IPS-NIHi11 (cell line): ENCODE measurements at places on chromosomes 12 and 14.

- DNase-seq = no peak
Measured at GRCh38 chr14:78152201-78153063, 17.7 kb upstream of the NRXN3 start.

DNA sequence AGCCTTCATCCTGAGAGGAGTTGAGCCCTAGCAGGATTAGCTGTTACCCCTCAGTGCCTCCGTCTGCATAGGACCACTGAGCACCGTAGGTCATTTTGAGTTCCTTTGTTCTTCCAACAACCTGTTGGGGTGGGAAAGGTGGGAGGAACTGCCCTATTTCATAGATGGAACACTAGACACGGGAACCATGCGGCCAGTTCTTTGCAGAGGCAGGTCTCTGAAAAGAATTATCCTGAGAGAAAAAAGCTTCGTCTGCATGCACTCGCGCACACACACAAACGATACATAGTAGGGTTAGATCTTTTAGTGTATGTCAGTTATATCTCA lies 28.5 kb downstream of the TRAFD1 start:
- no peak for DNase-seq

- peak; percentile 64 for DNase-seq
Measured at GRCh38 chr14:53979747-53980642, 23.4 kb upstream of the BMP4 start.

GRCh38 chr12:127070515-127071157 lies 1196.3 kb upstream of the TMEM132C start:
- DNase-seq = no peak

DNA sequence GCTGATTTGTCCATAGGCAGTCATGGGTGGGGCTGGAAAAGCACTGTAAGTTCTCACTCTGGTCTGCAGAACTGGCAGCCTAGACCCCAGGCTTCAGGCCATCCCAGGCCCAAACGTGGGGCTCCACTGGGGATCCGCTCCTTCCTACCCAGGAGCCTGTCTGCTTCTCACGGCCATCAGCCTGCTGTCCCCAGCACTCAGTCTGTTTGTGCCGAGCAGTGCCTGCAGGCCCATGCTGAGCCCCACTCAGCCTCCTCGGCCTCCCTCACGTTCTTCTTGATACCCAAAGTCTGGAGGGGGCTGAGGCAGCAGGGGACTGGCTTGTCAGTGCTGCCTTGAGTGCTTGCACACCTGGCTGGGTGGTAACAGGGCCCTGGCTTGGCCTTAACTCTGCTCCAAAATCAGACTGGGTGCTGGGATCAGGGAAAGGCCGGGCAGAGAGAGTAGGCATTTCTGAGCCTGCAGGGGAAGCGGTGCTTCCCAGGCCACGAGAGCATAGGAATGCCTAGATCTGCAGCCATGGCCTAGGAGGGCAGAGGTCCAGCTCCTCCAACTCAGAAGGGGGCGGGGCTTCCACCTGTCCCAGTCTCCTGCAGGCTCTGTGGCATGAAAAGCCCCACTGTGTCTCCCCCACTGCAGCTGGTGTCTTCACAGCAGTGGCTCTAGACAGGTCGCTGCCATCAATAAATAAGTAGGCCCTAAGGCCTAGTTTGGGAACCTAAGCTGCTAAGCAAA lies 772.4 kb upstream of the FBXO33 start:
- DNase-seq = peak; percentile 12

DNA sequence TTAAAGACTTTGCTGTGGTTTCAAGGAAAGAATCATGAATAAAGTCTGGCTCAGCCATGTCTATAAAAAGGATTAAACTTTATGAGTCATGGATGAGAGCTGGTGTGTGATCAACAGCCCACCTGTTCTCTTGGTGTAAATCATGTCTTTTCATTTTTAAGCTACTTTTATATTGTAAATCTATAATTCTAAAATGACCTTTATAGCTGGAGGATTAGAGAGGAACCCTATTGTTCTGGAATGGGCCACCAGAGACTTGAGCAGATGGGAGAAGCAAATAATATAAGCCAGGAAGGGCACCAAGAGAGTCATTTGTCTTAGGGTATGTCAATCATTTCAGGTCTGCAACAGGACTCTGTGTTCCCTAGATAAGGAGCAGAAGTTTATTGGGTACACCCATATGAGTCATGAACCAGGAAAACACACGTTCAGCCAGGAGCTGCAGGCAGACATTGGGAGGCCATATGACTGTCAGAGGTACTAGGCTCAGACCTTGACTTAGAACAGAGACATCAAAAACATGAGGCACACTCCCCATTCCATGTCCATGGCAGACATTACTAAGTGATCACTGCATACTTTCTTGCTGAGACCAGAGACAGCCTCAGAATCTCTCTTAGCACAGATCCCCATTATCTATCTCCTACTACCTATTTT lies 49.3 kb downstream of the NDUFA12 start:
- no peak for DNase-seq

- no peak for DNase-seq
Measured at GRCh38 chr14:92846162-92846897, 52.2 kb downstream of the GOLGA5 start.

DNA sequence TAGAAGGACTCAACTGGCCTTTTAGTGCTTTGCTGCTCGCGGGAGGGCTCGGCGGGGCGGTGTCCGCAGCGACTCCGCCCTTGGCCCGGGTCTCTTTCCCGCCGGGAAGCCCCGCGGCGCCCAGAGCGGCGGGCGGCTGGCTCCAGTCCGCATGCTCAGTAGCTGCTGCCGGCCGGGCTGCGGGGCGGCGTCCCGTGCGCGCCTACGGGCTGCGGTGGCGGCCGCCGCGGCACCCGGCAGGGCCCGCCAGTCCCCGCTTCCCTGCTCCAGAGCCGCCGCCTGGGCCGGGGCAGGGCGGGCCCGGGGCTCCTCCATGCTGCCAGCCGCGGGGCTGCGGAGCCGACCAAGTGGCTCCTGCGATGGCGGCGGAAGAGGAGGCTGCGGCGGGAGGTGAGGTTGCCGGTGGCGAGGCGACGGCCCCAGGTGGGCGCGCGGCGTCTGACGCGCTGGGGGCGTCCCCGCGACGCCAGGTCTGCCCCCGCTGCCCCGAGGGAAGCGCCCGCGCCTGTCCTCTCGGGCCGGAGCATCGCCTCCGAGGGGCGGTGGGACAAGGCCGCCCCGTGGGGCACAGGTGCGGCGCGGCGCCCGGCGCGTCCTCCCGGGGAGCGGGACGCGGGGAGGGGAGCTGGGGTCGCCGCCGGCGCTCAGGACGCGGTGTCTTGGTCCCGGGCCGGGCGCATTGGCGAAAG lies at the start of gene BMAL2:
Gene BMAL2, plus strand, starts transcription at position 123 of the 689 bp plus-strand sequence. Its CDS starts 237 bp downstream, at position 360.
- peak; percentile 91 for DNase-seq

DNA sequence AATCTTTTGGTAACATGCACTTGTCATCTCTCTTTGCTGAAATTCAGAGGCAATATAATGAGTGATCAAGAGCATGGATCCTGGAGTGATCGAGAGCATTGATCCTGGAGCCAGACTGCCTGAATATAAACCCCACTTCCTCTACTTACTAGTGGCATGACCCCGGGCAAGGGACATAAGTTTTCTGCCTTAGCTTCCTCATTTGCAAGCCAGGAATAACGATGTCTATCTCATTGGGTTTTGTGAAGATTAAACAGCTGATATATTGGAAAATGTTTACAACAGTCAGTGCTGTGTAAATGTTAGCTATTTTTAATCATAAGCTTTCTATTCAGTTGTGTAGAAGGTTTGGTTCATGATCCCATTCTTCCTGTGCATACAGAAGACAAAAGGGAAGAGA lies 2.4 kb upstream of the CSRNP2 start:
- no peak for DNase-seq

DNA sequence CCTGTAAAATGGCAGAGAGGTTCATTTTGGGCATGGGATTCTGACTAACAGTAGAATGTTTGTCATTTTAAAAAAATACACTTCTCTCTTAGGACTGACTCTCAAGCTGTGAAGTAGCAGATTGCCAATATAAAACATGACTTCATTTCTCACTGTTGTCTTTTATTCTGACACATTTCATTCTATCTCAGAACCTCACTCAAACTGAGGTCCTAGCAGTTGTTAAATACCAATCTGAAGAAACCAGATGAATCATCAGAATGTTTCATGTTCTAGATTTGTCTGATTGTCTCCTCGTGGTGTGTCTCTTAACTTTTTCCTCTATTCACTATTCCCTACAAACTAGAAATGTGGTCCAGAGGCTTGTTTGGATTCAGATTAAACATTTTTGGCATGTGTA lies 276.5 kb upstream of the NPAS3 start:
- DNase-seq = no peak

GRCh38 chr12:25708661-25709060 lies 155.6 kb upstream of the LMNTD1 start:
- no peak for DNase-seq

DNA sequence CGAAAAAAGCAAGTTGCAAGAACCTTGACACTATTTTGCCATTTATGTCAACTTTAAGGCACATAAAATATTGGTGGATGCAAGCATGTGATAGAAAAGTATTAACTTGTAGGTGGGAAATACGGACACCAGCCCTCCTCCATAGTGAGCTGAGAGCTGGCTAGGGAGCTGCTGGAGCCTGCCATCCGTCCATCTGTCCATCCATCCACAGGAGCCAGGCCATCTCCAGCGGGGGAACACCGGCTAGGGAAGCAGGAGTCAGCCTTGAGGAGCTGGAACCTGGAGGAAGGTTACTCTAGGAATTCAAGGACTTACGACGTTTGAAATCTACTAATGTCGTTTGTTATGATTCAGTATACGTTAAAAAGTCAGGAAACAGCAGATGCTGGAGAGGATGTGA lies 120.7 kb upstream of the C14orf180 start:
- DNase-seq = no peak

- DNase-seq = no peak
Measured at GRCh38 chr12:56521209-56521589, 421 bp upstream of the RBMS2 start.

- no peak for DNase-seq
Measured at GRCh38 chr12:124828264-124829007, 35.2 kb downstream of the SCARB1 start.

DNA sequence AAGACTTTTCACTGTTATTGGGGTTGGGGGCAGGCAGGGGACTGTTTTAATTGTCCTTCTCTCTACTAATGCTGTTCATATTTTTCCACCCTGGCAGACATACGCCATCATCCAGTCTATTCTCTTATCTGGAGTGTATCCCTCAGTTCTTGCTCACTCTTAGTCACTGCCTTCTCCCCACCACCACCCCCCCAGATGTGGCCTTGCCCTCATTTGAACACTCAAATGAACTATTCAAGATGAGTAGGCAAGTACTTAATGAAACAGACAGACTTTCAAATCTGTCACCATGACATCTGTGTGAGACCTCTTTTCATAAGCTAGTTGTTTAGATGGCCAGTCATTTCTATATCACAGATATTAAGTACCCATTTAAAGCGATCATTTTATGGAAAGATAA lies 10.1 kb downstream of the NUDT4 start:
- no peak for DNase-seq

DNA sequence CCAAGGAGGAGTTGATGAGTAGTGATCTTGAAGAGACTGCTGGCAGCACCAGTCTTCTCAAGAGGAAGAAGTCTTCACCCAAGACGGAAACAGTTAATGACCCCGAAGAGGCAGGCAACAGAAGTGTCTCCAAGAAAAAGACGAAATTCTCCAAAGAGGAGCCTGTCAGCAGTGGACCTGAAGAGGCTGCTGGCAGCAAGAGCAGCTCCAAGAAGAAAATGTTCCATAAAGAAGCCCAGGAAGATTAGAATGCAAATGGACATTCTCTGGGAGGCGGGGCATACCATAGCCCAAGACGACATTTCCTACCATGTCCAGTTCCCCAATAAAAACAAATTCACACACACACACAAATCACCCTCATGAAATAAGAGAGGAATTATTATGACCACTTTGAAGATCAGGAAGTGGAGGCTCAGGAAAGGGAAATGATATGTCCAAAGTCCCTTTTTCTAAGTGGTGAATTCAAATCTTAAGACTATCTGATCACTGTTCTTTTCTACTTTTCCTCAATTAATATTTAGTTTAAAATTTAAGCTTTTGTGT lies 131.8 kb downstream of the PAWR start:
- no peak for DNase-seq

GRCh38 chr12:63319386-63319785 lies 168.4 kb upstream of the AVPR1A start:
- DNase-seq = peak; percentile 22

- DNase-seq = peak; percentile 83
Measured at GRCh38 chr14:61321385-61322010, at the start of gene PRKCH. PRKCH (plus strand) TSS chr14:61321579; CDS start chr14:61322102, 523 bp downstream.

GRCh38 chr12:1047898-1048660 lies 57.1 kb downstream of the ERC1 start:
- peak; percentile 37 for DNase-seq

GRCh38 chr12:97672870-97673269 lies 210.3 kb downstream of the RMST start:
- no peak for DNase-seq

- no peak for DNase-seq
Measured at GRCh38 chr12:117388951-117389446, 27.6 kb upstream of the NOS1 start.

GRCh38 chr14:67951529-67952135 lies 132.1 kb downstream of the RAD51B start:
- DNase-seq = no peak

DNA sequence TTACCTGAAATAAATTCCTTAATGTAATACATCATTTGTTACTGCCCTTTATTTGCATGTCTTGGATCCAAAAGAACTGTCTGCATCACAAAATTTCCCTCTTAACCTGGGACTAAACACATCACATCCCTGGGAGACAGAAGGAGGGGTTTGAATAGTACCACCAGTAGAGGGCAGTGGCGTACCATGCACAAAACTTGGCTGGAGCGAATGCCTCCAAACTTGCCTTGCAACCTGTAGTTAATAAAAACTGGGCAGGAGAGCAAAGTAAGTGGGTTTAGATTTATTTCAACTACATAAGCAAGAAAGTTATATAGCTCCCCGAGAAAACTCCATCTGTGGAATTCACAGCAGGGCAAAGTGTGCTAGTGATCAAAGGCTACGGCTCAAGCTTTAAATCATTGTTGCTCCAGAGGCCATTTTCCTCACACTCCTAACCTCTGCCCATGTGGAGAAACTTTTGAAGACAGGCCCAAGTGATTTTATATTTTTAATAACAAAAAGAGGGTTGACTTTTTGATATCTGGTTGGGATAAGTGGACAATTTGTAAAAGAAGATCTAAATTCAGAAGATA lies 1176.7 kb upstream of the SEL1L start:
- DNase-seq = peak; percentile 68

GRCh38 chr14:100443603-100444002 lies 120.5 kb downstream of the SLC25A47 start:
- DNase-seq = no peak

DNA sequence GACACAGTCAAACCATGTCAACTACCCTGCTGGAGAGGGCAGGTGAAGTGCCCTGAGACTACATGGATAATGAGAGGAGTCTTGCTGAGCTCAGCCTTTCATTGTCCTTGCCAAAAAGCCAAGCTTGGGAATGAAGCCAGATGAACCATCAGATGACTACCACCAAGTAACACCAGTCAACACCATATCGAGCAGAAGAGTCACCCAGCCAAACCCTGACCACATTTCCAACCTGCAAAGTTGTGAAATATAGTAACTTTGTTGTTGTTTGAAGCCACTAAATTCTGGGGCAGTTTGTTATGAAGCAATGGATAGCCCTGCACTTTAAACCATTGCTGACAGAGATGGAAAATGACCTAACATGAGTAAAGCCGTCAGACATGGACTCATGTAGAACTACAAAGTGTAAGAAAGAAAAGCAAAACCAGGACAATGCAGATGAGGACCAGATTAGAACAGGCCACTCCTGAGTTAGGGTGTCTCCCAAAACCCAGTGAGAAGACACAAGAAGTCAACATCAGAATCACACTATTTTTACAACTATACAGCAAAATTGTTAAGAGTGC lies 12.5 kb upstream of the CRADD start:
- no peak for DNase-seq
